ENCODE measurements at places on chromosomes 3 and 15. TPM values are rescaled to one million over a fixed set of nuclear protein-coding genes. Genes with fewer than 3 reads are reported as not detected.

GRCh38 chr3:17032407-17033034 is 147.8 kb downstream of the PLCL2 start:
- peak; percentile 35 for DNase-seq

GRCh38 chr15:31010036-31010435 is 18.6 kb upstream of the MTMR10 start:
- no peak for DNase-seq

DNA sequence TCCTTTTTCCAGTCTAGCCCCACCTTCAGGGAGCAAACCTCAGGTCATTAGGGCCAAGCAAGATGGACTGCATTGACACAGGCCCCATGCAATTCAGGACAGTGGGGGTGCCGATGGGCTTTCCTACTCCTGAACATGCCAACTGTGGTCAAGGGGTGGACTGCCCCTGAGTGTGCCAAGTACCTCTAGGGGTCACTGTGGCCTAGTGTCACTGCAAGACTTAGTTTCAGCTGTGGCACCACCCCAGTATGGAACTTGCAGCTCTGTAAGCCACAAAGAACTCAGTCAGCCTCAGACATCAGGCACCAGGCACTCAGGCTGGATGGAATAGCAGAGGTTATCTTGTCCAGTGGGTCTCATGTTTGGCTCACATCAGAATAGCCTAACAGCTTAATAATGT is 32.3 kb downstream of the EXOG start:
- DNase-seq, result no peak

DNA sequence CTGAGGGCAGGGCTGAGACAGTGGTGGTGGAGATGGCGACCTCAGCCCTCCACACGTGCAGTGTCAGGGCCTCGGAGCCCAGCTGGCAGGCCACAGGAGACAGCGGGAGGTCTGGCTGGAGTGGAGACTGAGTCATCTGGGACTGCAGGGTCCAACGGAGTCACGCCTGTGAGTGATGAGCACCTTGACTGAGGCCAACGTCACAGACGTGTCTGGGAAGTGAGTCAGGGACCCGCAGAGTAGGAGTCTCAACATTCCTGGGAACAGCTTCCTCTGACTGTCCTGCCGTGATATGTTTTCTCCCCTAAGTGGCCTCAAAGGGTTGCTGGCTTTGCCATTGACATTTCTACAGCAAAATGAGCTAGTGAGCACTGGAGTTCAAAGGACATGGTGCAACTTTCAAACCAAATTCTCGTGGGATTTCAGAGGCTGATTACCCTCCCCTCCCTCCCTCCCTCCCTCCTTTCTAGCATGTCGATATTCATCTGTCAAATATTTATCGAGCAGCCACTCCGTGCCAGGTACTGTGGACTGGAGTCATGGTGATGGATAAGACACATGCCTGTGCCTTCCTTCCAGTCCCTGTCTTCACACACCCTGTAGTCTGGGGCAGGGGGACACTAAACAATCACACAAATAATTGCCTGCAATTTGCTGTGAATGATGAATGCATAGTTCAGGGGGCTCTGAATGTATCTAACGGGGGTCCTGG is 53.3 kb upstream of the AMOTL2 start:
- DNase-seq, result no peak

DNA sequence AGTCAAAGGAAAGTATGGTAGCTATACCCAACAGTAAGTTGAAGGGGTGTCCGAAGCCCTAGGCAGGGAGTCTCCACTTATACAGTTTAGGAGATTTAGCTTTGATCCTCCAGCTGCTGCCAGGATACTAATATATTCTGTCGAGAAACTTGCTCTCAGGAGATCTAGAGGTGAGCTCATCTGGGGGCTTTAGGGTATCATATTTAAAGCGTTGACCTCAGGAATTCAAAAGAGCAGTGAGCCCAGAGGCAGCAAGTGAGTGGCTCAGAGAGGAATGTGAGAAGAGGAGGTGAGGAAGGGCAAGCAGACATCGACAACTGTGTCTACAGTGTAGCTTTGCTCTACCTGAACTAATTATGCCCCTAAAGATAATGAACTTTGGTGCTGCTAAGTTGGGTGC is 245.1 kb upstream of the LRTM1 start:
- no peak for DNase-seq

Gene SLCO3A1
- polyA plus RNA-seq, result 9.5 TPM

GRCh38 chr15:74631935-74632560 is 16.4 kb downstream of the CLK3 start:
- peak; percentile 47 for DNase-seq

GRCh38 chr15:39188930-39189329 is 391.9 kb upstream of the THBS1 start:
- DNase-seq, result no peak

Gene PPP2R3A
- 25.0 TPM for polyA plus RNA-seq

DNA sequence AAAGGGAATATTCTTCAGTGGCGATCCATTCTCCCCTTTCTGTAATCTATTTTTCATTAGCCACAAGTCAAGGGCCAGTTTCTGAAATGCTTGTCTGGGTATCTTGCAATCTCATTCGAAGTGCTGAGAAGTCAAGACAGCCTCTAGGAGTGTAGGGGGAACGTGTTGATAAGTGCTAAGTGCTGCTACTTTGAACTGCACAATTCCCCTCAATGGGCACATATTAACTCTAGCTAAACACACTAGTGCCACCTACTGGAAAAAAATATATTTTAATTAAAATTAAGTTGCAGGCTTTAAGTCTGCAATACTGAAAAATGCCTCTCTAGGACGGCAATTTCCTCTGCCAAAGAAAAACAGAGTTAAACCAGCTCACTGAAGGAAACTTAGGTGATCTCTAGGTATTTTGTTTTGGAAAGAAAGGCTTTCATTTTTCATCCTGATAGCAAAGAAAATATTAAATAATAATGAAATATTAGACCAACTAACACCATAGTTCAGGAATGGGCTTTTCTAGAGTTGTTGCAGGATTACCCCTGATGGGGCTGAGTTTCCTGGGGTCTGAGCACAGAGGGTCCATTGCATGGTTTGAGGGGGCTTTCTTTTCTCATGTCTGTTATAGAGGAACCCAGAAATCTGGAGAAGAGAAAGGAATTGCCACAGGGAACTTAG is 181.9 kb upstream of the KBTBD8 start:
- DNase-seq, result peak; percentile 36

DNA sequence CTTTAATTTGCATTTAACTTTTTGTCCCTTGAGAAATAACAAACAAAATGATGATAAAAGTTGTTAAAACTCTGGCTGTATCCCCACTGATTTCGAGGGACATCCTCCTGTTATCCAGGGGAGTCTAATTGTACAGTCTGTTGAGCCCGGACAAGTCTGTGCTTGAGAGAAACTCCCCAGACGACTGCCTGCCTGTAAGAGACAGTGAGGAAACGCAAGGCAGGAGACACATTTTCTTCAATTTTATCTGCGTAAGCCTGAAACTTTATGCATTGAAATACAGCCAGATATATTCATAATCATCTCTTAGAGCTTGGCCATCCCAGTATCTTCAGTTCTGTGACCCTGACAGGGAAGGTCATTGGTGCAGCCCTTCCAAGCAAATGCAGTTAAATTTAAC is 97.7 kb downstream of the ROBO2 start:
- DNase-seq, result no peak

Gene SERINC4
- polyA plus RNA-seq, result not detected

- no peak for DNase-seq
Measured at GRCh38 chr3:144431134-144431533, 459.5 kb downstream of the DIPK2A start.

- no peak for DNase-seq
Measured at GRCh38 chr15:28094732-28095521, 4.2 kb downstream of the OCA2 start.

- DNase-seq, result no peak
Measured at GRCh38 chr15:50854601-50855490, 53.6 kb upstream of the AP4E1 start.

DNA sequence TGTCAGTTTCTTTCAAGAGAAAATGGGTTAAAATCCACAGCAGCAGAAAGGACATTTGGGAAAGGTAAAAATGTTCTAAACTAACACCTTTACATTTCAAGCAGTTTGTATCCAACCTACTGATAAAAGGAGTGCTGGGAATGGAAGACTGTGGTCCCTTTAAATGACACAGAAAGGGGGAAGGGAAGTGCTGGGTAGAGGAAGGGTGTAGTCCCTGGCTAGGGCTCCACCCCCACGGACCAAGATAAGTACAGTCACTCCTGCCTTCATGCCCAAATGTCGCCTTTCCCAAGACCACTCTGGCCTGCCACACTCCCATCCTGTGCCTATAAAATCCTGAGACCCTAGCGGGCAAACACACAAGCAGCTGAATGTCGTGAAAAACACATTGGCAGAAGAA is 350.9 kb upstream of the POU1F1 start:
- no peak for DNase-seq

Gene USP8
- polyA plus RNA-seq, result 67.5 TPM

GRCh38 chr3:43366481-43366880 is 80.1 kb downstream of the SNRK start:
- no peak for DNase-seq

DNA sequence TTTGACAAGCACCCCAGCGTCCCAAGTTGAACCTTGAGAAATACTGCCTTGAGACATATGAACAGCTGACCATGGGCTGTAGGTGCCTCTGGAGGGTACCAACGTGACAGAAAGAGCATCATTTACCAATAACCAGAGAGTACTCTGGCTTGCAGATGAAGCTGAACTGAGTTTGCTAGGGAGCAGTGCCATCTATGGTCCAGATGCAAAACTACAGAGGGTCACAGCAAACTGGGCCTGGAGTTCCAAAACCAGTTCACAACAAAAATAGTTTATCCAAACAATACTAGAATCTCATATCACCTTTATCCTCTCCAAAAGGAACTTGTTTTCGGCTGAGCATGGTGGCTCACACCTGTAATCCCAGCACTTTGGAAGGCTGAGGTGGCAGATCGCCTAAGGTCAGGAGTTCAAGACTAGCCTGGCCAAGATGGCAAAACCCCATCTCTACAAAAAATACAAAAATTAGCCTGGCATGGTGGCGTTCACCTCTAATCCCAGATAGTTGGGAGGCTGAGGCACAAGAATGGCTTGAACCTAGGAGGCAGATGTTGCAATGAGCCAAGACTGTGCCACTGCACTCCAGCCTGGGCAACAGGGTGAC is 69.3 kb downstream of the CHAC1 start:
- peak; percentile 38 for DNase-seq

Gene NMNAT3
- polyA plus RNA-seq, result 11.9 TPM

- DNase-seq, result peak; percentile 81
Measured at GRCh38 chr3:53269888-53270880, 14.4 kb upstream of the TKT start.

GRCh38 chr3:190718097-190718496 is 144.4 kb downstream of the GMNC start:
- DNase-seq, result no peak

DNA sequence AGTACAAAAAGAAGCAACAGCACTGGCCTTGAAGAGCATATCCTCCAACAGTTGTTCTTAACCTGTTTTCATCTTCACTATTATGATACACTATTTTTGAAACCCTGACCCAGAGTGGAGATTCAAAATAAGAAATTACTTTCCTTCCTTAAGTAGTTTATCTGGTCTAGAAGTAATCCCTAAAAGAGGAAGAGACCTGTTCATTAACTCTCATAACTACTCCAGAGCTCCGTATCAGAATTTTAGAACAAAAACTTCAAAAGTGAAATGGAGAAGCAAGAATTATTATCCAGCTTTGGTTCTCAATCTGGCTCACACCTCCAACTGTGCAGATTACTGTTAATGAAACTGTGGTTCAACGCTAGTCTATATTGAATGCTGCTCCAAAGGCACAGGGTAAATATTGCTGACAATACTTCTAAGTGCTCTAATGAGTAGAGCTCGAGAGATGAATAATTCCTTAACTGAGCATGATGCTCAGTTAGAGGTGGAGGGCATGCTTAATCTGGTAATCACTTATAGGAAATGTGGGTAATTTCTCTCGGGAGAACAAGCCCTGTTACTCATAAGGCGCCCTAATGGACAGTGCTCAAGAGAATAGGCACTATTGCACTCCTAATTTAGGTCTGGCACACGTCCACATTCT is 5.2 kb downstream of the LCMT2 start:
- no peak for DNase-seq

Gene ZNF860
- 2.7 TPM for polyA plus RNA-seq

- no peak for DNase-seq
Measured at GRCh38 chr3:140627756-140628155, 50.1 kb upstream of the TRIM42 start.

- DNase-seq, result no peak
Measured at GRCh38 chr3:185175370-185175987, 22.6 kb upstream of the C3orf70 start.

Gene MEX3B
- 11.1 TPM for polyA plus RNA-seq

Data from left kidney (tissue), 8 donors.